Stimulated activated CD4-positive, alpha-beta T cell treated with anti-CD3 and anti-CD28 coated beads, Interleukin-1b, Interleukin-23, amount 100 ng/mL, for 1 hour (primary cell): ENCODE measurements at places on chromosomes 12 and 14.

DNA sequence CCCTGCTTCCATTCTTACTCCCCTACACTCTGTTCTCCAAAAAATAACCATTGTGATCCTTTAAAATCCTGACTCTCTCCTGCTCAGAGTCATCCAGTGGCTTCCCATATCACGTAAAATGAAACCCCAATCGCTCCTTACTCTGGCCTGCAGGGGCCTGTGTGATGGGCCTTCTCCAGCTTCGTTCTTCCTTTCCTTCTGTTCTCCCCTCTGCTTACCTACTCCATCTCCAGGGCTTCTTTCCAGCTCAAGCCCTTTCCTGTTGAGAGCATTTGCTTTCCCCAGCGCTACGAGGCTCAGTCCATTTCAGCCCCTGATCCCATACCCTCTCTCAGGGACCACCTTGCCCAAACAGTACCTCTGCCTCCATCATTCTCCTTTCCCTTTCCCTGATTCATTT is 144.4 kb upstream of the ARHGAP5 start:
- no peak for DNase-seq

GRCh38 chr12:26839512-26839911 is 6.5 kb upstream of the ITPR2 start:
- DNase-seq = no peak

DNA sequence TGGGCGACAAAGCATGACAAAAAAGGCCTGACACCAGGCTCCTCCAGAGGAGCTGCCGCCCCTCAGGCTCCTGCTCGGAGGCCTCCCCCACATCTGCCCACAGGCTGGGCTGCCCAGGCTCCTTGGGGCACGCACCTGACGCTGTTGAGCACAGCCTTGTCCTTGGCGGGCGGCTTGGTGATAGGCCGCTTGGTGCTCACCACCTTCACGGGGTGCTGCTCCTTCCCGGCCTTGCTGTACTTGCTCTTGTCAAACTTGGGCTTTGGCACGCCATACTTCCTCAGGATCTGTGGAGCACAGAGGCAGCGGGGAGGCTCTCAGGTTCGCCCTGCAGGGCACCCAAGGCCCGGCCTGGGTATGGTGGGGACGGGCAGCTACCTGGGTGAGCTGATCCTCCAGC is 53.4 kb downstream of the TRAFD1 start:
- no peak for DNase-seq

DNA sequence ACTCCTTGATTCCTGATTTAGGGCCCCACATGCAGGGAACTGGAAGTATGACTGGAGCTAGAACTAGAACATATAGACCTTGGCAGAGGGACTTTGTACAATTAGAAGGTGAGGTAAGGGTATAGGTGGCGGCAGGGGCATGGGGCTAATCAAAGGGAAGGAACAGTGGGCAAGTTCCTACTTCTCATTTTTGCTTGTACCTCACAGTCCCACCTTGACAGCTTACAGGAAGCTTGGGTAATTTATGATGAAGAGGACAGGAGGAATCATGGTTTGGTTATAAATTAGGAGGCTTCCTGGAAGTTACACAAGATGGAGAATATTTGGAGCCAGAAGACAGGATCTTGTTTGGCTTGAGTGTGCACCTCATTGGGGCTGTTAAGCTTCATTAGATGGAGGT is 33.4 kb downstream of the SUSD6 start:
- DNase-seq = no peak

DNA sequence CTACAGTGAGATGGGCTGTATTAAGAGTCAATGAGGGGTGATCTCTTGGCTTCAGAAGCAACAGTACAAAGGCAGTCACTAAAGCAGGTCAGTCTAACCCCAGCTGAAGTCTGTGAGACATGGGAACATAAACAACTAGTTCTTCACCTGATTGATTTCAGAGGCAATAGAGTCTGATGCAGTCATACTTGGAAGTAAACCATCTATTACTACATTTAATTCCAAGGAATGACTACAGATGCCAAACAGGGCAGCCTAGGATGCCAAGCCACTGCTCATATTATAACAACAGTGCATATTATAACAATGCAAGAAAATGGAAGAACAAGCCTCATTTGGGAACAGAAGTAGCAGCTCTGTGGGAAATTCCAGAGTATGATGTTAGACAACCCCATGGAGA is 35.8 kb downstream of the GRIN2B start:
- DNase-seq = no peak

DNA sequence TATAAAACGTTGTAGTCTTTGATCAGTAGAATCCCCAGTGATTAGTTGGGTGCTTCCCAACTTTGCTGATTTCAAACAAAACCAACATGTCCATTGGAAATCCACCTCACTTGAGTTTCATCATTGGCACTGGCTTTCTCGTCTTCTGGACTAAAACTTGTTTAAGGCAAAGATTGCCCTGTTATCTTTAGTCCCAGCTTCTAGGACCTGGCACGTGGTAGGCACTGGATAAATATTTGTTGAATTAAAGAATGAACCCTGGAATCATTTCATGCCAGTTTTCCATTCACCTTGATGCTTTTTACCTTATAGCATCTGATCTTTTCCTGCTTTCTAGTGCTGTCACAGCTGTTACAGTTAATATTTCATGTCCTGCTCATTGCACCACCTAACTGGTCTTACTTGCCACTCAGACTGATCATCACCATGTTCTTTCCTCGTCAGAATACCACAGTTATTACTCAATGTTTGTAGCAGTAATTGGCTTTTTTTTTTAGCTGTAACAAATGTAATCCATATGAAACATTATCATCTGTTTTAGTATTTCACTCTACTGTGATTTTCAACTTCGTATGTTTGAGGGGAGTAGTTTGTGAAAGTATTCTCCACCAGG is 7.3 kb upstream of the C12orf50 start:
- no peak for DNase-seq

GRCh38 chr12:115388139-115388538 is 704.2 kb upstream of the TBX3 start:
- DNase-seq = no peak

DNA sequence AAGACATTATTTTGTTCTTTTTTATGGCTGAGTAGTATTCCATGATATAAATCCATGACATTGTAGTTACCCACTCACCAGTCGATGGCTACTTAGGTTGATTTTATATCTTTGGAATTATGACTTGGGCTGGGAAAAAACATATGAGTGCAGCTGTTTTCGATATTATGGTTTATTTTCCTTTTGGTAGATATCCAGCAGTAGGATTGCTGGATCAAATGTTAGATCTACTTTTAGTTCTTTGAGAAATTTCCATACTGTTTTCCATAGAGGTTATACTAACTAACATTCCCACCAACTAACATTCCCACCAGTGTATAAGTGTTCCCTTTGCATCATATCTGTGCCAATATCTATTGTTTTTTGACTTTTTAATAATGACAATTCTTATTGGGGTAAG is 29.9 kb upstream of the PTPRR start:
- no peak for DNase-seq

DNA sequence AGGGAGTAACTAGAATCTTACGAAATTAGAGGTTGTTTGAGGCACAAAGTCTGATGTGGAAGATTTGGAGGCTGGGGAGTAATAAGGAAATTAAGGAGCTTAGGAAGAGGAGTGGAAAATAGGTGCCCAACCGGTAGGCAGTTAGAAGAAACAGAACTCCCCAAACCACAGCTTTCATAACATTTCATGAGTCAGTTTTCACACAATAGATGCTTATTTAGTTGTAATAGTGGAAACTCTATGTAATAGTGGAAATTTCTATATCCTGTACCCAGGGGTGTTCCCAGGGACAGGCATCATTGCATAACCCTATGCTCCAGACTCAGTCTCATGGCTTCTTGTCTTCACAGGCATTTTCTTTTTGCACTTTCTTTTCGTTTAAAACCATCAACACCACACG is 8.3 kb downstream of the C3AR1 start:
- no peak for DNase-seq

DNA sequence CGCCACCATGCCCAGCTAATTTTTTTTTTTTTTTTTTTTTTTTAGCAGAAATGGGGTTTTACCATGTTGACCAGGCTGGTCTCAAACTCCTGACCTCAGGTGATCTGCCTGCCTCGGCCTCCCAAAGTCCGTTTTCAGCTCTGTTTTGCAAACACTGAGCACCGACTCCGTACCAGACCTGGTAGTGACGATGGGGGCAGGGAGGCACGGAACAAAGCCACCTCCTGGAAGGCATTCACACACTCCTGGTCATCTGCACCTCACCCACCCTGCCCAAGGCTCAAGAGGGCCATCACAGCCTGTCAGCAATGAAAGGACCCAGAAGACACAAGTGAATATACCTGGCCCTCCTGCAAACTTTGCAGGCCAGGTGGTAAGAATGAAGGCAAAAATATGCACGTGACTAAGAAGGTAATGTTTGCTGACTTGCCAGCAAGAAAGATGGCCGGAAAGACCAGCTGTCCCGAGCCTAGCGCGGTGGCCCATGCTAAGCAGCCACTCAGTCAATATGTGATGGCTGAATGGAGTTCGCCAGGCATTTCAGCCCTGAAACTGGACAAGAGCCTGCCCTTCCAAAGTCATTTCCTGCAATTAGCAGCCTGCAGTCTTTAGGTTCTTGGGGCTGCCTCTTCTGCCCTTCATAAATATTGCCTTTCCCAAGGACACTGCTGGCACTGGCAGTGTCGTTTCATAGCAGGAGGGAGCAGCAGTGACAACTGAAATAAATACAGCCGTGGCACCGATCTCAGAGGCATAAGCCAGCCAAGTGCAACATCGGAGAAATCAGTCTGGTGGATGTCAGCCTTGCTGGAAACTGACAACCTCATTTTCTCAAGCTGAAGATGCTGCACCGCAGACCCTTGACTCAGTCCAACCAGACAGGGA is 17.6 kb downstream of the MMAB start:
- no peak for DNase-seq

GRCh38 chr12:96698965-96699364 is 208.1 kb upstream of the NEDD1 start:
- no peak for DNase-seq

DNA sequence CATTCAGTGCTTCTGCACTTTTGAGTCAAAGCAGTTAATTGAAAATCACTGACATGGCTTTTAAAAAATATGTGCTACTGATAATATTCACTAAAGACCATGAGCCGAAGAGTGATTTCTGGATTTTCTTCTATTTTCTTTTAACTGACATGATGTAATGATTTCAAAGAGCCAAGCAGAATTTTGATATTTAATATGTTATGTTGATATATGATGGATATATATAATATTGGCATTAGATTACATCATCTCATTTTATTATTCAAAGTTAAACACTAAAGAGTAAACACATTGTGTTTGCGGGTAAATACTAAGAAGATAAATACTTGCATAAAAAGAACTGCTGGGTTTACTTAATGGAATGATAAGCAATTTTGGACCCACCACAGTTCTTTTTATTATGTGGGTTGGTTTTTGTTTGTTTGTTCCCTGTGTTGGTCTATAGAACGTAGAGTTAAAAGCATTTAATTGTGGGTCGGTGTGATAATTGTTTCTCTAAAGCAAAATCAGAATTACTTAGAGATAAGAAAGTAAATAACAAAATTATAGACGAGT is 692 bp downstream of the SPIC start:
- no peak for DNase-seq
